ENCODE measurements at places on chromosomes 7 and 10.
A peak's percentile ranks its signal among the peaks of the same experiment; 100 is the strongest.

DNA sequence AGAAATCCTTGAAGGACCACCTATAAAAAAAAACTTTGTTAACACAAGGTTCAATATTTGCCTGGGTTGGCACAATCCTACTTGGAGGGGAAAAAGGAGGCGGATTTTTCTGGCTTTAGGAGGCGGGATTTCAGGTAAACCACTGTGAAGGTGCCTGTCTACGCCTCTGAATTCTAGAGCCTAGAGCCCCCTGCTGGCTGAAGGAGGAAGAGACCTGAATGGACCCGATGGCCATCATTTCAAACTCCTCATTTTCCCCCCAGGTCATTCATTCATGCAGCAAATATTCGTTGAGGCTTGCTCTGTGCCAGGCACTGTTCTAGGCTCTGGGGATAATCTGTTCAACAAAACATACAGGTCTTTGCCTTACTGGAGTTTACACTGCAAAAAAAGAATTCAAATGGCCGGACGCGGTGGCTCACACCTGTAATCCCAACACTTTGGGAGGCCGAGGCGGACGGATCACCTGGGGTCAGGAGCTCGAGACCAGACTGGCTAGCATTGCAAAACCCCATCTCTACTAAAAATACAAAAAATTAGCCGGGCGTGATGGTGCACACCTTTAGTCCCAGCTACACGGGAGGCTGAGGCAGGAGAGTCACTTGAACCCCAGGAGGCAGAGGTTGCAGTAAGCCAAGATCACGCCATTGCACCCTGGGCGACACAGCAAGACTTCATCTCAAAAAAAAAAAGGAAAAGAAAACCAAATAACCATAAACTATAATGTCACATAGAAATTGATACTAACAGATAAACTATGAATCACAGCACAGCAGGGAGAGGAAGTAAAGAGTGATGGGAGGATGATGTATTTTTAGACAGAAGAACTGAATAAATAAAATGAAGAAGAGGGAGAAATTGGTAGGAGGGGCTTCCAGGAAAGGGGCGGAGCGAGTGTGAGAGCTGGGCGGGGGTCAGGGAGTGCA is 90.1 kb upstream of the NFE2L3 start:
- DNase-seq: peak; percentile 87

- DNase-seq: no peak
Observed at GRCh38 chr7:80895056-80895455, 23.8 kb downstream of the SEMA3C start.

GRCh38 chr10:88507826-88508453 is 75.2 kb downstream of the RNLS start:
- DNase-seq: no peak

GRCh38 chr7:152411389-152411788 is 24.4 kb downstream of the KMT2C start:
- DNase-seq: no peak

GRCh38 chr10:43846187-43846680 is 197.6 kb upstream of the ZNF32 start:
- no peak for DNase-seq

GRCh38 chr10:103736763-103737162 is 118.6 kb downstream of the SH3PXD2A start:
- peak; percentile 67 for DNase-seq

- DNase-seq: no peak
Observed at GRCh38 chr10:9734218-9734617, 1283.5 kb upstream of the CELF2 start.

DNA sequence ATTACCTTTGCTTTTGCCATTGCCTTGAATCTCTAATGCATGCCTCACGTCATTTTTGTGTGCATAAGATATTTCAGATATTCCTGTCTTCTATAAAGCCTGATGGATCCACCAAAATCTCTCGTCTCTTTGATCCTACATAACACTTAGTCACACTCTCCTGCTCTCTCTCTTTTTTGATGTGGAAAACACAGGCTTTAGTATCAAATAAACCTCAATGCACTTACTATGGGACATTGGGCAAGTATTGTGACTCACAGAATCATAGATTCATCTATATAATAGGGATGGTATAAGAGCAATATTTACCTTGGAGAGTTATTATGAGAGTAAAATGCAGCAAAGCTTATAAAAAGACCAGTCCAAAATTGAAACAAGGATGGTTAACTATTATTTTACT is 39.1 kb downstream of the DKK1 start:
- DNase-seq: no peak

DNA sequence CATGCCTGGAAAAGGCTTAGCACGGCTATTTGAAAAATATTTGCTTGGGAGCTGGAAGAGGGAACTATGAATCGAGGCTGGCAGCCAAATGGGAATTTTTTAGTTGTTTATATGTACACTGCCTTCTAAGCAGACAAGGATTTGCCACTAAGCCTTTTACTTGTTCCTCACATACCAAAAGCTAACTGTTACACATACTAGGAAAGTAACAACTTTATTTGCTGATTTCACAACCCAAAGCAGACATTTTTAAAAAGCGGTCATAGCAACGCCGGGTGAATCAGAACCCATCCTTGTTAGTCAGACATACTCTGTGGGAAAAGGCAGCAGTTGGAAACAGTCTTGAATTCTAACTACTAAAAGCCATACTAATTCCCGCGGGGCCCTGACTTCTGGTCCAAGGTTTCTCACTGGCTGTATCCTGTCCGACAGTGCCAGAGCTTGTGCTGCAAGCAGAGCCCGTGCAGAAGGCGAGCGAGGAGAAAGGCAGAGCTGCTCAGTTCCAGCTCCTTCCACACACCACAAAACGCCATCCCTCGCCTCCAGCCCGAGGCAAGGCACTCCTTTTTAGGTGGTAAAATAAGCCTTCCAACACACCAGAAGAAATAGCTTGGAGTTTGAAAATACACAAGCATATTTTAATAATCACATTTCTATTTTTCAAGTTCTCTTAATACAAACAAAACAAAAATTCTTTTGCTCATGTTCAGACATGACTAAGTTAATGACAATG is 89.2 kb downstream of the RNF216 start:
- no peak for DNase-seq

DNA sequence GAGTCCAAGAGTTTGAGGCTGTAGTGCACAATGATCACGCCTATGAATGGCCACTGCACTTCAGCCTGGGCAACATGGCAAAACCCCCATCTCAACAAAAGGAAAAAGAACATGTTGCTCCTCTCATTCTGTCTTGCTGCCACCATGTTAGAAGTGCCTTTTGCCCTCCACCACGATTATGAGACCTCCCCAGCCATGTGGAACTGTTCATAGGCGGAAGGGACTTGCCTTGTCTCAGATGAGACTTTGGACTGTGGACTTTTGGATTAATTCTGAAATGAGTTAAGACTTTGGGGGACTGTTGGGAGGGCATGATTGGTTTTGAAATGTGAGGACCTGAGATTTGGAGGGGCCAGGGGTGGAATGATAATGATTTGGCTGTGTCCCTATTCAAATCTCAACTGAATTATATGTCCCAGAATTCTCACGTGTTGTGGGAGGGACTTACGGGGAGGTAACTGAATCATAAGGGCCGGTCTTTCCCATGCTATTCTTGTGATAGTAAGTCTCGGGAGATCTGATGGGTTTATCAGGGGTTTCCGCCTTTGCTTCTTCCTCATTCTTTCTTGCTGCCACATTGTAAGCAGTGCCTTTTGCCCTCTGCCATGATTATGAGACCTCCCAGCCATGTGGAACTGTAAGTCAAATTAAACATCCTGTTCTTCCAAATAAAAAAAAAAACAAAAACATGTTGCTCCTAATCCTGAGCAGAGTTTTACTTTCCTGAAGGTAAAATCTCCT is 22.3 kb downstream of the DLG5 start:
- DNase-seq: no peak

- peak; percentile 62 for DNase-seq
Observed at GRCh38 chr7:22726345-22726906, 574 bp upstream of the IL6 start.
